ENCODE measurements at places on chromosomes 7 and 10.

- no peak for DNase-seq
Observed at GRCh38 chr10:80407812-80408241, 524 bp upstream of the PRXL2A start.

DNA sequence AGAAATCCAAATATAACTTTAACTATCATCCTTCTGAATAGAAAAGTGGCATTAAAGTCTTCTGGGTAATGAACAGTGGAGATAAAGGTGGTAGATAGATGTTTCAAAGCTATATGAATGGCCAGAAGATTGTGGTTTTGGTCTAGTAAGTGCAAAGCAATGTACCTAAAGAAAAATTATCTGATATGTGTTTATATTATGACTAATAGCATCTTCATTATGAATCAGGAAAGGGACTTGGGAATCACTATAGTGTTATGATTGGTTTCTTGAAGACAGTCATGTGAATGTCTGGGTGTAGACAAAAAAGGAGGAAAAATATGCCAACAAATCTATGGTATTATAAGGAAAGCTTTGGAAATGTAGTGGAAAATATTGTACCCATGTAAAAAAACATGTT, 3.0 kb downstream of the ZNF518A start:
- no peak for DNase-seq

DNA sequence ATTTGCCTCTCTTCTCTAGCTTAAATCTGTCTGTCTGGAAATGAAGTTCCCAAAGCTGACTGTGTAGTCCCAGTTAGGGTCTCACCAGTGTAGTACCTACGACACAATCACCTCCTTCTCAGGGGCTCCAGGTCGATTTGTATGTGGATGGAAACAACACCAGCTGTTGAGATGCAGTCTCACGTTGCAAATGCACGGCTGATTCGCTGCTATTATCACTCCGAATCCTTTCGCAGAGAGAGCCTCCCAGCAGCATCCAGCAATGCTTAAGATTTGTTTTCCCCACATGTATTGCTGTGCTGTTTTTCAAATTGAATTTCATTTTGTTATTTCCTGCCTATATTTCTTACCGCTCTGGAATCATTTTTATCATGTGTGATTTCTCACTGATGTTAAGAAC, 16.3 kb downstream of the VSTM4 start:
- DNase-seq = no peak

- no peak for DNase-seq
Observed at GRCh38 chr7:156764766-156765165, 124.2 kb downstream of the RNF32 start.

DNA sequence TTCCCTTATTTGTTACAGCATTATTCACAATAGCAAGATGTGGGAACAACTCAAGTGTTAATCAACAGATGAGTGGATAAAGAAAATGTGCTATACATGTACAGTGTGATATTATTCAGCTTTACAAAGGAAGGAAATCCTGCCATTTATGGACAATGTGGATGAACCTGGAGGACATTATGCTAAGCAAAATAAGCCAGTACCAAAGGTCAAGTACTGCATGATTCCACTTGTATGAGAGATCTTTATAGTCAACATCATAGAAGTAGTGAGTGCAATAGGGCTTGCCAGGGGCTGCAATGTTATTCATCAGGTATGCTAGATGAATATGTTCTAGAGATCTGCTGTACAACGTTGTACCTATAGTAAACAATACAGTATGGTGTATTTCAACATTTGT, 138.5 kb upstream of the AGR3 start:
- no peak for DNase-seq

All from NCI-H446 treated with DMSO at 0.1 percent for 48 hours (cell line).